ENCODE measurements at places on chromosomes 6 and 20.

DNA sequence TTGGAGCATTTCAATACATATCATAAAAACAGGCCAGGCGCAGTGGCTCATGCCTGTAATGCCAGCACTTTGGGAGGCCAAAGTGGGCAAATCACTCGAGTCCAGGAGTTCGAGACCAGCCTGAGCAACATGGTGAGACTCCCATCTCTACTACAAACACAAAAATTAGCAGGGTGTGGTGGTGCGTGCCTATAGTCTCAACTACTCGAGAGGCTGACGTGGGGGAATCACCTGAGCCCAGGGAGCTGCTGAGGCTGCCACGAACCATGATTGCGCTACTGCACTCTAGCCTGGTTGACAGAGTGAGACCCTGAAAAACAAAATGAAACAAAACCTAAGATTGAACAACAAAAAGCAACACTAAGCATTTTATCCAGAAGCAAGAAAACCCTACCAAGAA lies 47.2 kb downstream of the BACH2 start:
- DNase-seq: no peak

DNA sequence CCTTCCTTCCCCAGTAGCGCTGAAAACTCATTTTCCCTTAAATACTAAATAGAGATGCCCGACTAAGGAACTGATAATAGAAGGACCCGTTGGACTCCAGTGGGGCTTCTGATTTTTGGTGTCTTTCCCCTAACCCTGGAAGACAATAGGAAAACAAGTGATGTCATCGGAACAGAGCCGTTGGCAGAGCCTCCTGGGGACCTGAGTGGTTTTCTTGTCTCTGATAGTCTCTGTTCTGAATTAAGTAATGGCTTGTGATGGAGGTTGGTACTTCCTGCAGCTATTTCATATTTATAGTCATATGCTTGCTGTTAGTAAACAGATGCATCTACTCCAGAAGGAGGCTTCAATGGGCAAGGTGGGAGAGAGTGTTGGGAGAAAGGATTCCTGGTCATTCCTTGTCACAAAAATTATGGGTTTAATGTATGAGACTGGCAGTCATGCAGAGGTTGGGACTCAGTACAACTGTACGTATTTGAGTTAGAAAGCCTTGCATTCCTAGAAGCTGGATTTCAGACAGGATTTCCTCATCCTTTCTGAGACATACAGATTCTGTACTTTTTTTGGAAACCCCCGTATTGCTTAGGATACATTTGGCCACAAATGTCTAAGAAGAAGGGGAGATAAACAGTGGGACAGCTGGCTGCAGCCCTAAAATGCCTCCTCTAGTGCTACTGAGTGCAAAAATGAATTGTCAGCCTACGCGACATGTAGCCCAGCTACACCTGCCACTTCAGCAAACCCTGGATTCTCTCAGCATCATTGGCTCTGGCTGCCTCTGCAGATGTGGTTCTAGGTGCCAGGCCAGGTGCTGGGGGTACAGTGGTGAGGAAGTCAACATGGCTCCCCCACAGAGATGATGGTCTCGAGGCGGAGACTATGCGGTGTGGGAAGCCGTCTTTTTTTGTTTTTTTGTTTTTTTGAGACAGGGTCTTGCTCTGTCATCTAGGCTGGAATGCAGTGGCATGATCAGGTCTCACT lies 38.1 kb downstream of the CDS2 start:
- no peak for DNase-seq

GRCh38 chr6:159038914-159039884 lies 5.6 kb downstream of the TAGAP start:
- peak; percentile 75 for DNase-seq

- DNase-seq: no peak
Measured at GRCh38 chr6:169653691-169654090, 48.1 kb downstream of the WDR27 start.

DNA sequence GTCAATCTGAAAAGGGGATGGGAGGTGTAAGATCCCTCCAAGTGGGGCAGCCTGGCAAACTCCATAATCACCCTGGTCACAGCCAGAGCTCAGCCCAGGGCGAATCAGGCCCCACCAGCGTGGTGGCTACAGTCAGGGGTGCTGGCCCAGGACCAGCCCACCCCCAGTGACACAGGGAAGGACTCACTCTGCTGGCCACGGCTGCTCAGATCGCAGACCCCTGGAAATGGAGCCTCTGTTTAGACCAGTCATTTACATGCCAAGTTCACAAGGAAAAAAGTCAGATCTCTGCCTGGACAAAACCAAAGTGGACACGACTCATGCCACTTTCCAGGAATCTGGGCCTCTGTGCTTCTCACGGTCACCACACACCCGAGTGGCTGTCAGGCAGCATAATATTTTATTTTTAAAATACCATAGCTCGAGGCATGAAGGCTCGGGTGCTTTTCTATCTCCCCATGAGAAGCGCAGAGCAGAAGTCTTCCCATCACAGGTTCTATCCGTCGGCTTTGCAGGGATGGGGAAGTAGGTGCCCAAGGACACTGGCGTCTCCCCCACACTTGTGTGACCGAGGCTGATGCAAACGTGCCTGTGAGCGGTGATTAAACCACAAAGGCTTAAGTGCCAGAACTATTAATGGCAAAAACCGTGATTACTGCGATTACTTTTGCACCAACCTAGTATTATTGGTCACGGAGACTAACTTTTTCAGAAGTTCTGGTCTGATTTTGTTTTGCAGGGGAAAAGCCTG lies 13.0 kb downstream of the PXDC1 start:
- no peak for DNase-seq

DNA sequence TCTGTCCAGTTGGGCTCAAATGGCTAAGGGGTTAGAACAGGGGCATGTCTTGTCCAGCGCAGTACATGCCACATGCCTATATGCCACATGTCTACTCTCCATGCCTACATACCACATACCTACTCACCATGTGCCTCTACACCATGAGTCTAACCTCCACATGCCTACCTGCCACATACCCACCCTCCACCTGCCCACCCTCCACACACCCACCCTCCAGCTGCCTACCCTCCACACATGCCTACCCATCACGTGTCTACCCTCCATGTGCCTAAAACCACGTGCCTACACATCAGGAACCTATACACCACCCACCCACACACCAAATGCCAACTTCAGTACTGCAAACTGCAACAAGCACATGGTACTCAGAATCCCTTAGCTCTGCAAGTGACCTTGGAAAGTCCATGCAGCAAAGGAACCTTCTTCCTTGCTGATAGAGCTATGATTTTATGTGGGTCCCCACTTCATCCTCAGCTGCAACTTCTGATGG lies 113.0 kb upstream of the CST7 start:
- no peak for DNase-seq

DNA sequence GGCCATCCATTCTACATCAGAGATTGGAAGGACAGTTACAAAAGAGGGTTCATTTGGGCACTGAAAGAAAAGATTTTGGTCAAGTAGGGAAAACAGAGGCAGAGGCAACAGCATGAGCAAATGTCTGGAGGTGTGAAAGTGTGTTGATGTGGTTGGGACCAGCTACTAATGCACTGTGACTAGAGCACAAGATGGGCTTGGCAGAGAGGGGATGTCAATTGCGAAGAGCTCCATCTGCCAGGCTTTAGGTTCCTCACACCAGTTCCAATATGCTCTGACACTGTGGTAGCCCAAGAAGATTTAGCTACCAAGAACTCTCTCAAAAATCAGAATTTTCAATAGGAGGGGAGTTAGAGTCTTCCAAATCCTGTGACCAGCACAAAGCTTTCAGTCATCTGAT lies 42.1 kb downstream of the TRAF3IP2 start:
- DNase-seq: no peak

- DNase-seq: peak; percentile 61
Measured at GRCh38 chr20:63267691-63268090, 4.9 kb upstream of the ARFGAP1 start.

All from muscle of leg (tissue), 16 donors.